ENCODE measurements at places on chromosomes 13 and 19. TPM values are rescaled to one million over a fixed set of nuclear protein-coding genes. Genes with fewer than 3 reads are reported as not detected.

- peaks cover 9% of the 10 kb centered on the region for H3K4me1 ChIP-seq
- H3K36me3 ChIP-seq, result no peaks in the 10 kb centered on the region
- H3K27ac ChIP-seq, result no peak overlapping the region
- no peaks in the 10 kb centered on the region for H3K27me3 ChIP-seq
Observed at GRCh38 chr13:44329909-44330545, 43.6 kb upstream of the SERP2 start.

The TSC22D1 gene
- 95.4 TPM for total RNA-seq

GRCh38 chr19:4319067-4319718 lies 14.8 kb downstream of the FSD1 start:
- H3K4me1 ChIP-seq, result peaks cover 7% of the 10 kb centered on the region
- DNase-seq, result no peak
- no peaks in the 10 kb centered on the region for H3K36me3 ChIP-seq
- no peaks in the 10 kb centered on the region for H3K27me3 ChIP-seq
- H3K4me3 ChIP-seq, result no peak overlapping the region
- no peak overlapping the region for H3K27ac ChIP-seq

The TLE6 gene
- total RNA-seq, result 3.3 TPM

The SIGLEC5 gene
- total RNA-seq, result 11.0 TPM

GRCh38 chr19:48442116-48443035 lies 3.4 kb upstream of the GRWD1 start:
- H3K27me3 ChIP-seq, result peaks cover 11% of the 10 kb centered on the region
- peak; percentile 67 for DNase-seq
- H3K4me3 ChIP-seq, result no peak overlapping the region
- peaks cover 4% of the 10 kb centered on the region for H3K36me3 ChIP-seq

- H3K27me3 ChIP-seq, result no peaks in the 10 kb centered on the region
- no peak overlapping the region for H3K4me3 ChIP-seq
- peaks cover 3% of the 10 kb centered on the region for H3K4me1 ChIP-seq
Observed at GRCh38 chr19:44615863-44616247, 2.5 kb downstream of the IGSF23 start.

GRCh38 chr13:26881154-26881553 lies 120.6 kb upstream of the GPR12 start:
- no peaks in the 10 kb centered on the region for H3K36me3 ChIP-seq
- no peak overlapping the region for H3K4me3 ChIP-seq
- no peak overlapping the region for H3K27ac ChIP-seq
- peak; percentile 10 for DNase-seq
- no peaks in the 10 kb centered on the region for H3K4me1 ChIP-seq

DNA sequence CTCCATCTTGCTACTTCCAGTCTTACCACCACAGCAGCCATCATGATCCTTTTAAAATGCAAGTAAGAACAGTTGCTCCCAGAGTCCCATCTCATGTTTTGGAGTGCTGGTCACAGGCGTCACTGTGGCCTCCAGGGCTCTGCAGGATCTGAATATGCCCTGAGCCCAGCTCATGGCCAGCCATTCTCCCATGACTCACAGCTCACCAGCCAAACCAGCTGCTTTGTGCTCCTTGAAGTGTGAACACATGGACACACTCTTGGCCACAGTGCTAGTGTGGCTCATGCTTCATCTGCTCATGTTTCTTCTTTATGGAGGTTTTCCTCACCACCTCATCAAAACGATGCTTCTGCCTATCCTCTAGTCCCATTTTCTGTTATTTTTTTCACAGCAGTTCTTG lies 466.5 kb downstream of the UQCRFS1 start:
- DNase-seq, result no peak
- H3K36me3 ChIP-seq, result no peaks in the 10 kb centered on the region
- H3K4me3 ChIP-seq, result no peak overlapping the region
- H3K4me1 ChIP-seq, result no peaks in the 10 kb centered on the region

- DNase-seq, result no peak
- no peaks in the 10 kb centered on the region for H3K36me3 ChIP-seq
- H3K27ac ChIP-seq, result peak overlapping the region; percentile 47
- H3K4me1 ChIP-seq, result peaks cover 4% of the 10 kb centered on the region
Observed at GRCh38 chr13:28744656-28745055, 25.9 kb upstream of the SLC46A3 start.

DNA sequence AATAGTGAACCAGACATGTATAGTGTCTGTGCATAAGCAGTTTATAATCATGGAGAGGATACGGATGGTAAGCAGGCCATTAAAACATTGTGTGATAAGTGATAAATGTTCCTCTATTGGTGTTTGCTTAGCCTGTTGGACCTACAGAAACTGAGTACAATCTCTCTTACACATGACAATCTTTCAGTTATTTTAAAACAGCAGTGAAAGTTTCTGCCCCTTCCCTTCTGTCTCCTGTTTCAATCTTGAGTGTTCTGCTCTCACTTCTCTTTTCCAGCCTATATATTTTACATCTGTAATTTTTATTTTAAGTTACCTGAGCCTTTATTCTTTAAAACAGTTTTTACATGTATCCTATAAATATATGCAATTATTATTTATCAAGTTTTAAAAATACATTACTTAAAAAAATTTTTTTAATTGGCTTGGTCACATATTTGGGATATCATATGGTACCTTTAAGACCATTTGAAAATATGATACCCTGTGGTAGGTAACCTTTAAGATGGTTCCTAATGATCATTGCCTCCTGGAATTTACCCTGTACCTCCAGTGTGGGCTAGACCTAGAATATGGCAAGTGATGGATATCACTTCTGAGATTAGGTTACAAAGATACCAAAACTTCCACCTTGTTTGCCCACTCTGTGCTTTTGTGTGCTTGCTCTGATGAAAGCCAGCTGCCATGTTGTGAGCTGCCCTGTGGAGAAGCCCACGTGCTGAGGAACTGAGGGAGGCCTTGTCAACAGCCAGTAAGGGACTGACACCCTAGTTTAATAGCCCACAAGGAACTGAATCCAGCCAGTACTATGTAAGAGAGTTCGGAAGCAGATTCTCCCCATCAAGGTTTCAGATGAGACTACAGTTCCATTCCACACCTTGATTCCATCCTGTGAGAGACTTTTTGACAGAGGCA lies 99.3 kb downstream of the DHRS12 start:
- peaks cover 5% of the 10 kb centered on the region for H3K36me3 ChIP-seq
- no peaks in the 10 kb centered on the region for H3K4me1 ChIP-seq
- no peak overlapping the region for H3K4me3 ChIP-seq
- no peak for DNase-seq

GRCh38 chr13:102643656-102644055 lies 46.9 kb downstream of the TPP2 start:
- H3K36me3 ChIP-seq, result peaks cover 94% of the 10 kb centered on the region
- H3K4me1 ChIP-seq, result no peaks in the 10 kb centered on the region
- no peak for DNase-seq

DNA sequence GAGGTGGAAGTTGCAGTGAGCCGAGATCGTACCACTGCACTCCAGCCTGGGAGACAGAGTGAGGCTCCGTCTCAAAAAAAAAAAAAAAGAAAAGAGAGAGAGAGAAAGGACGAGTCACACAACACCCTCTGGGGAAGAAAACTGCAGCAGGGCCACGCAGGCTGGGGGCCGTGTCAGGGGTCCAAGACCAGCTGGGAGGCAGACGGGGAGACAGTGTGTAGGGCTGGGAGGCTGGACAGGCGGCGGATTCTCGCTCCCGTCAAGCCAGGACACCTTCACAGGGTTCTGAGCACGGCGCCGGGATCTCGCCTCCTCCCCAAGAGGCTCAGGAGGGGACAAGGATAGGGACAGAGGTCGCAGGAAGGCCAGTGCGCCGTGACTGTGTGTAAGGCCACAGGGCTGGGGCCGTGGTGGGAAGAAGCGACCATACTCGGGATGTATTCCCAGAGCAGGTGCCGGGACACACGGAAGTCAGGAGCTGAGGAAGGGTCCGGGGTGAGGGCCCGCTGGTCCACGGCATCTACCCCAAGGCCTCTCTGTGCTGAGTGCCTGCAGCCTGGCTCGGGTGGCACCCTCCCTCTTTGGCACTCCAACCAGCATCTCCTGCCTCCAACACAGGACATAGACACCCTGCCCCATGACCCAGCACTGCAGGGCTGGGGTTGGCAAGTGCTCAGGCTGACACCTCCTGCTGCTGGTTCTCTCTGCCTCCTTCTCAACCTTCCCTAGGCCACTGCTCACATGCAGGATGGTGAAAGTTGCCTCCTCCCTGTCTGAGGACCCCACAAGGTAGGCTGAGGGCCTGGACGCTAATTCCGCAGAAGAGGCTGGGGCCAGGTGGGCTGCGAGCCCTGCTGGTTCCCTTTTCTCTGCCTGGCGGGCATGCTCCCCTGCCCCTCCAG lies 21.2 kb downstream of the ZNF787 start:
- H3K36me3 ChIP-seq, result no peaks in the 10 kb centered on the region
- H3K27me3 ChIP-seq, result no peaks in the 10 kb centered on the region
- H3K4me3 ChIP-seq, result no peak overlapping the region
- no peaks in the 10 kb centered on the region for H3K4me1 ChIP-seq
- no peak for DNase-seq

The SULT2A1 gene
- not detected for total RNA-seq

- H3K4me1 ChIP-seq, result no peaks in the 10 kb centered on the region
- no peak overlapping the region for H3K4me3 ChIP-seq
- H3K27me3 ChIP-seq, result no peaks in the 10 kb centered on the region
- no peak for DNase-seq
- H3K27ac ChIP-seq, result no peak overlapping the region
Observed at GRCh38 chr19:47682939-47683338, 30.3 kb upstream of the EHD2 start.

The PHLDB3 gene
- 8.3 TPM for total RNA-seq

DNA sequence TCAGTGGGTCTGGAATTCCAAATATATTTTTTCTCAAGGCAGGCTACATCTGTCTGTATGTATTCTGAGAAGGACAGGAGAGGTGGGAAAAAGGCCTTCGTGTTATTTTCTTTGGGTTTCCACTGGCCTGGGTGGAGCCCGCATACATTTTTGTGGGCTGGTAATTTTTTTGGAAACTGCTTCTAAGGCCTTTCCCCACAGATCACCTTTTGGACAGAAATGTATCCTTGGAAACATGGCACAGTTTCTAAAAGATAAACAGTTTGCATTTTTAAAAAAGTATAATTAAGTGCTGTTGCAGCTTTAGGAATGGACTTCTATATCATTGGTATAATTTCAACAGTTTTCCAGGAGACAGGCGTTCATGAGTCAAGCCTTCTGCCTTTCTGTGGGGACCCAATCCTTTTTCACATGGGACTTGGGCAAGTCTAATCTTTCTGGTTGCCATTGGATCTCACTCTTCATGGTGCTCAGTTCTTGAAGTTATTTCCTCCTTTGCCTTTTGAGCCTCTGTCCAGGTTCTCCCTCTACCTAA lies 8.9 kb downstream of the RFX2 start:
- H3K27ac ChIP-seq, result peak overlapping the region; percentile 74
- no peak overlapping the region for H3K4me3 ChIP-seq
- peaks cover 66% of the 10 kb centered on the region for H3K4me1 ChIP-seq
- no peaks in the 10 kb centered on the region for H3K36me3 ChIP-seq
- DNase-seq, result peak; percentile 84
- H3K27me3 ChIP-seq, result no peaks in the 10 kb centered on the region

The CTU1 gene
- total RNA-seq, result 7.4 TPM

DNA sequence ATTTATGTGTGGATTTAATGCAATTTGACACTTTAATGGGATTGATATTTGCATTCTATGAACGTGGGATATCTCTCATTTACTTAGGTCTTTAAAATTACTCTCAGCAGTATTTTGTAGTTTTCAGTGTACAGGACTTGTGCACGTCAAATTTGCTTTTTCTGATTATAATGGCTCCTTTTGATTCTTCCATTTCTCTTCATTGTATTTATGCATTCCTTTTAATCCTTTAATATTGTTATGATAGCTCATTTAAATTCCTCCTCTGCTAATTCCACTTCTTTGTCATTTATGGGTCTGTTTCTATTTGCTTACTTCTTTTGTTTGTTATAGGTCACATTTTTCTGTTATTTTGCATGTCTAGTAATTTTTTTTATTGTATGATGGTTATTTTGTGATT lies 226.6 kb downstream of the ATP8A2 start:
- no peaks in the 10 kb centered on the region for H3K4me1 ChIP-seq
- DNase-seq, result no peak
- no peaks in the 10 kb centered on the region for H3K27me3 ChIP-seq
- no peak overlapping the region for H3K27ac ChIP-seq
- no peaks in the 10 kb centered on the region for H3K36me3 ChIP-seq
